Hepatocyte (in vitro differentiated cells): ENCODE measurements at places on chromosomes 3 and 15. TPM values are rescaled to one million over a fixed set of nuclear protein-coding genes. Genes with fewer than 3 reads are reported as not detected.

DNA sequence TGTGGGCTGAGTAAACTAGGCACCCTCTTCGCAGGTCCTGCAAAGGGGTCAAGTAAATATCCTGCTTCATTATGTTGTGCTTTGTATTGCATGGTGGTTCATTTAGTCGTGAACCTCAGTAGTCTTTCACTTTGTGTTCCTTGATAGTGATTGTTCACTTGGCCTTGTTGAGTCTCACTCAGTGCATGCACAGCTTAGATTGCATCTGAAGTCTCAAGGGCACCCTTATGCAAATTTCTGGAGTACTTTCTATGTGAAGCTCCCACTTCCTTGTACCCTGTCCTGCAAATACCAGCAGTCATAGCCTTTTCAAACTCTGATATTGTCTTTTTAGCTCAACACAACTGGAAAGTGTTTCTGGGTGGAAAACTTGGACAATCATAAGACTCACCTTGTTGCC is 519.2 kb downstream of the NAALADL2 start:
- DNase-seq = no peak

GRCh38 chr3:9600597-9600996 is 47.0 kb upstream of the LHFPL4 start:
- DNase-seq = no peak

DNA sequence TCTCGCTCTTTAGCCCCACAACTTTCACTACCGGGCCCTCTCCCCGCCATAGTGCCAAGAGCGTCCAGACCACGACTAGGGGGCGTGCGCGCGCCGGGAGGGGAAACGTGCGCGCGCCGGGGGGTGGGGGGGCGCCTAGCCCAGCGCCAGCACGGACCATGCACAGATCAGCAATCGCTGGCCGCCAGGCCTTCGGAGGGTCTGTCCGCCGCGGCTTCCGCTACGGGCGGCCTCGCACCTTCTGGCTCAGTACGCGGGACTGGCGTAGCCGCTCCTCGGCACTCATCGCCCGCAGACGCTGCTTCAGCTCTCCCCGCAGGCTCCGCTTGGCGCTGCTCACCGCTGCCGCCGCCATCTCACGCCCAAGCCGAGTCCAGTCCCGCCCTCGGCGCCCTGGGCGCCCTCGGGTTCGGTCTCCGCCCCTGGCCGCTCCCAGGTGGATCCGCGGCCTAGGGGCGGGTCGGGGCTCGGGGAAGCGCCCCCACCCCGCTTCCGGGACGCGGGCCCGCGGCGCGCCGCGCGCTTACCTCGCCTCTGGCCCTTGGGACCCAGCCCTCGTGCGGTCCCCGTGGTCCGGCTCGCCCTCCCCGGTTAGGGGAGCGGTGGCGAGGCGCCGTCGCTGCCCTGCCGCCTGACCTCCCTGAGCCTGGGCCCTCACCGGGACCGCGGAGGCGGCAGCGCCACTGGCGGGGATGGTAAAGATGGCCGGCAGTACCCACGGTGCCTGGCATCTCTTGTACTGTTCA is at the start of gene MTHFS:
Gene MTHFS, minus strand, starts transcription at position 381 of the 746 bp plus-strand sequence. Its CDS starts 26 bp downstream, at position 355.
- DNase-seq = peak; percentile 92

Gene TRH
- total RNA-seq = not detected in 2 replicates

DNA sequence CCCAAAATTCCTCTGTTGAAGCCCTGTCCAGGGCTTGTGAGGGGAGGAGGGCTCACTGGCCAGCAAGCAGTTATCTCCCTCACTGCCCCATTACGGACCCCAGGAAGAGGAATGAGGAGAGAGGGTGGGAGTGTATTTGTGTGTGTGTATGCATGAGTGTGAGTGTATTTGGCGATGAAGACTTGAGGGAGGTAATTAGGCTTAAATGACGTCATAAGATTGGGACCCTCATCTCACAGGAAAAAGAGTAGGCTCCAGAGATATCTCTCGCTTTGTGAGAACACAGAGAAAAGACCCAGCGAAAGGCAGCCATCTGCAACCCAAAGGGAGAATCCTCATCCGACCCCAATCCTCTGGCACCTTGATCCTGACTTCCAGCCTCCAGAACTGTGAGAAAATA is 32.2 kb downstream of the ADCY5 start:
- no peak for DNase-seq

DNA sequence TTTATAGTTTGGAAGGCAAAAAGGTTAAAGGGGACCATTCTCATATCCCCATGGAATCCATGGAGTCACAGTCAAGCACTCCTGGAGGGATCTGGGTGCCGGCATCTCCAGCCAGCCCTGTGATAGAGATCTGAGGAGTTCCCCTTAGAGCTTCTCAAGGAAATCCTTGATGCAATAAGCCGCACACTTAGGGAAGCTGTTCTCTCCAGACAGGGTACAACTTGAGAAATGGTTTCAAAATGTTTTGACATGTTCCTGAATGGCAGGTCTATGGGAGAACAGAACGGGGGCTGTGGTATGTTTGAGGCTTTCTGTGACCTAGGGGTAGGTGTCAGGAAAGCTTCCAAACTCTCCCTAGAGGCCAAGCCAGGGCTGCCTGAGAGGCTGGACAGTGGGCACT is 292.9 kb downstream of the TLE3 start:
- DNase-seq = no peak

Gene SERPINI2
- total RNA-seq = not detected in 2 replicates

Gene SPATA12
- total RNA-seq = 0.08 and 0.10 TPM in 2 replicates

DNA sequence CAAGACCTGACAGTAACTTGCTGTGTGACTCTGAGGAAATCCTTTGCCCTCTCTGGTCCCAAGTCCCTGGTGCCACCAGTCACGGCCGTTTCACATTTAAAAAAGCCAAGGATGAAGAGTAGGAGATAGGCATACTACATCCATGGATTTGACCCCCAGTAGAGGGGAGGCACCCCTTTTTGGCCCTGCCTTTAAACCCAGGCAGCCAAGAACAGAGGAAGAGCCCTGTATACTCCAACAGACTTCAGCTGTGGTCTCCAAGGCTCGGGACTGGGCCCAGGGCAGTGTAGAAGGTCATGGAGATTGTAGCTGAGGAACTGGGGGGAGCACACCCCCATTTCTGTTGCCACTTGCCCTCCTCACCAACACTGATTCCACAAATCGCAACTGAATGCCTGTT is 3.7 kb downstream of the CAV3 start:
- DNase-seq = no peak

GRCh38 chr15:52362497-52362896 is 66.9 kb upstream of the MYO5C start:
- no peak for DNase-seq

Gene KNG1
- 88.9 and 109 TPM in 2 replicates for total RNA-seq

Gene SCAANT1
- total RNA-seq = not detected in 2 replicates

Gene DET1
- total RNA-seq = 7.2 and 11.5 TPM in 2 replicates

GRCh38 chr3:5017925-5018531 is 38.8 kb downstream of the BHLHE40 start:
- peak; percentile 39 for DNase-seq

DNA sequence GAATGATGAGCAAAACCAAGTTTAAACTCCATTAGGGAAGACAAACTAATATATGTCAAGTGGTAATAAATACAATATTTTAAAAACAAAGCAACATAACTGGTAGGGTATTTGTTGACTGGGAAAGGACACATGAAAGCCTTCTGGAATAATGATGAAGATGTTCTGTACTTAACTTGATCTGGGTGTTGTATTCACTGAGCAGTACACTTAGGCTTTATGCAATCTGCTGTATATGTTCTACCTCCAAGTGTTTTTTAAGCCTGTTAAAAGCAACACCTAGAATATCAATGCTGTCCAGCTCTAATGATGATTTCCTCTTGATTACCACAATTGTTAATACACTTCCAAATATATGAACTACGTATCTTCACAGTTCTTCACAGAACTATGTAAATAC is 46.6 kb downstream of the GSK3B start:
- DNase-seq = no peak

Gene C3orf18
- total RNA-seq = 4.7 and 5.6 TPM in 2 replicates

GRCh38 chr3:64047787-64048186 is 24.5 kb upstream of the PSMD6 start:
- no peak for DNase-seq

DNA sequence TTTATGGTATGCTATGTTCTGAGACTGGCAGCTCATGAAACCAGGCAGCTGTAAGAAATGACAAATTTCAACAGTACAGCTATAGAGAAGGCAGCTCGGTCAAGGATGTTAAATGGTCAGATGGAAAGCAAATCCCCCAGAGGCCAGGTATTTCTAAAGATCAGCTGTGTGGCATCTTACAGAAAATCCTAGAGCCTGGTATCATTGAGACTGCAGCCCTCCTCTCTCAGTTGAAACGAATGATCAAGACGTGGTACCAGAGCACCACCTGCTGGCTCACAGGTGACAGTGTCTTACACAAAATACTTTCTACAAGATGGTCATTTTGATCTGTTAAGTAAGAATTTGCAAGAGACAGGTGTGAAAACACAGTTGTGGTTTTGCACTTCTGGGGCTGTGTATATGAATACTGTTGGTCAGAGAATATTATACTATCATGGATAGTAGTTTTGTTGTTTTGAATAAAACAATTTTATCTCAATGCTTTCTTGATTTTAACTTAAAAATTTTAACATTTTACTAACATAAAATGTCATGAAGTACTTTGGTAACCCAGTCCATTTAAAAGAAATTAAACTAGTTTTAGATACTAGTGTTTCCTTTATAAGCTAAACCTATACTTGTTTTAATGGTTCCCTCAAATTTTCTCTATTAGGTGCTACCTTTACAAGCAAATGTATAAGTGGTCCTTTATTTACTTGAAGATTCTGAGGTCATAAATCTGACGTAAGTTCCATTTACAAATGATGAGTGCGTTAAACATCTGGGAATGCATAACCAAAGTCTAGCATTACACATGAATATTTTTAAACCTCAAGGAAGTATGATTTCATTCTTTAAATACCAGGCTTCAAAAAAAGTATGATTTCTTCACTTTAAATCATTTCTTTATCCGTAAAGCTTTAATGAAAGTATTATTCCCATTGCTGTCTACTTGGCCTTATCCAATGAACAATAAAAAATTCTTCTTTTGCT is 121.8 kb downstream of the PDZRN3 start:
- peak; percentile 82 for DNase-seq

DNA sequence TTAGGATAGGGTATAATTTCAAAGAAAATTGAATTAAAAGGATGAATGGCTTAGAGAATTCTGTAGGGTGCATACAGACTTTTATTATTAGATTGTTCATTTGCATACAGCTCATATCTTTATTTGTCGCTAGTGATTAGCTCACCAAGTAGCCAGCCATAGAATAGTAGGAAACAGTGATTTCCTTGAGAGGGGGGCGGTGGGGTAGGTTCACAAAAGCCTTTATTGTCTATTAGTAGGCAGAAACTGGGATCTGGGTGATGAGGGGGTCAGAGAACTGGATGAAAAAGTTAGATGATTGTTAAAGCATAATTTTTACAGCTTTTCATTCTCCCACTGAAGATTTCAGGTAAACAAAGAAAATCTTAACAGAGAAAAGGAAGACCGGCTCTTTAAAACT is 77.6 kb upstream of the RAP2B start:
- no peak for DNase-seq

- DNase-seq = no peak
Measured at GRCh38 chr3:138942271-138942670, 4.7 kb downstream of the FOXL2 start.

DNA sequence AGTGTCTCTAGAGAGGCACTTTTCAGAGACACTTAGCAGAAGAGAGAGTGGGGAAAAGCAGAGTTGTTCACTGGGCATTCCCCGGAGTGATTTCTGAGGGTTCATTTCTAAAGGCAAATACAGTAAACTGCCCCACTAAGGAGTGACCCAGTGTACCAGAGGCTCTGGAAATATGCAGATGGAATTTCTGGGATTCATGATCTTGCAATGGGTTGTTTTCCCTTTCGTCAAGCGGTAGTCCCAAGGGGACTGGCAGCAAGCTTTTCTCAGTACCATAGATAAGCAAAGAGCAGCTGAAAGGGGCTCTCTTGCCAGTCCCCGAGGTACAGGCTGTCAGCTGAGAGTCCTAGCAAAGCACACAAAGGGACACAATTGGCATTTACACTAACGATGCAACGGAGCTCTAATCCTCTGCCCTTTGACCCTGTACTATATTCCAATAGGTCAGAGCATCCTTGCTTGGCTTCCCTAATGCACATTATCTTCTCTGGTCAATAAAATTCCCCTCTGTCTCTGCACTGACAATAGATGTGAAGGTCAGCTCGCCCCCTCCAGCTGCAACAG is 155.6 kb downstream of the SEMA6D start:
- DNase-seq = no peak

- DNase-seq = no peak
Measured at GRCh38 chr3:62131050-62131449, 242.3 kb downstream of the FEZF2 start.

- DNase-seq = no peak
Measured at GRCh38 chr15:80744826-80745225, 34.3 kb upstream of the CEMIP start.

Gene MAP1A
- 6.7 and 9.5 TPM in 2 replicates for total RNA-seq

Gene TYRO3
- 65.8 and 71.0 TPM in 2 replicates for total RNA-seq

DNA sequence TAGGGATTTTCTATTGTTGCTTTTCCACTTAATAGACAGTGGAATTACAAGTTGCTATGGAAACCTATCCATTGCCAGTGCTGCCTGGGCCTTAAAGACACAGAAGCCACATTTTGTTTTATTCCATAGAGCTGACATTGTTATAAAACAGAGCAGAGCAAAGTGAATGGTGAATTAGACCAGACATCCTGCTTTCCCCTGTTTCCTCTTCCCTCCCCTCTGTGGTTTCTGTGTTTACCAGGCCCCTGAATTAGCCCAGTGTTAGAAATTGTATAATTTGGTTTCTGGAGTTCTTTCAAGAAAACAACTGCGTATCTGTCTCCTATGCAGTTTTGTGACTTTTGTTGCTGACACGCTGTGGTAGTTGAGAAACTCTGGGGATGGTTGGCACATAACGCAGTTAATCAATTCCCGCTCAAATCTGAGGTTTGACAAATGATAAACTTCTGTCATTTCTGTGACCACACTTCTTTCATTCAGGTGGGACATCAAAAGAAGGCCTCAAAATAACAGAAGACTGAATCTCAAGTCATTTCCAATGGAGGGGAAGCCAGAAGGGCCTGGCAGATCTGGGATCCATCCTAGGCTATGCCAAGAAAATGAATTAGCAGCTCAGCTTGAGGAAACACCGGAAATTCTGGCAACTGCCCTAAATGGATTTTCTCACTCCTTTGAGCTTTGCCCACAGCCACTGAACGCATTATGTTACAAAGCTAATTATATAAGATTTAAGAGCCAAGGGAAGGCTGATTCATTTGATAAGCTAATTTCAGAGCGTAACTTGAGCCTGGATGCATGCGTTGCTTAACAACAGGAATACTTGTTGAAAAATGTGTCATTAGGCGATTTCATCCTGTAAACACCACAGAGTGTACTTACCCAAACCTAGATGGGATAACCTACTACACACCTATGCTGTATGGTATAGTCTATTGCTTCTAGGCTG is 46.9 kb downstream of the NR1D2 start:
- DNase-seq = peak; percentile 36

Gene CIDEC
- total RNA-seq = 16.6 and 20.4 TPM in 2 replicates

- no peak for DNase-seq
Measured at GRCh38 chr3:170007031-170007663, 30.6 kb upstream of the GPR160 start.

GRCh38 chr3:187773233-187774184 is 28.2 kb upstream of the BCL6 start:
- no peak for DNase-seq

Gene SCG5
- 2.0 and 5.2 TPM in 2 replicates for total RNA-seq

Gene SPTBN5
- total RNA-seq = 1.7 and 2.0 TPM in 2 replicates

Gene UCN2
- 0.08 and 0.30 TPM in 2 replicates for total RNA-seq

GRCh38 chr15:85704720-85705429 is 89.8 kb downstream of the KLHL25 start:
- DNase-seq = no peak

Gene TRIM42
- not detected in 2 replicates for total RNA-seq

GRCh38 chr3:11805716-11806115 is 41.0 kb downstream of the TAMM41 start:
- DNase-seq = no peak

- no peak for DNase-seq
Measured at GRCh38 chr15:42021593-42021992, 751 bp upstream of the PLA2G4E start.

- no peak for DNase-seq
Measured at GRCh38 chr3:39318301-39318700, 11.2 kb upstream of the CCR8 start.
